ENCODE measurements at places on chromosomes 5 and 9.

- no peak for DNase-seq
Observed at GRCh38 chr9:123964761-123965160, 34.8 kb upstream of the DENND1A start.

GRCh38 chr5:1107167-1108022 lies 4.5 kb downstream of the SLC12A7 start:
- DNase-seq, result no peak

GRCh38 chr5:59768152-59769040 lies 125.1 kb downstream of the PDE4D start:
- no peak for DNase-seq

GRCh38 chr9:105921057-105921726 lies 226.9 kb downstream of the TMEM38B start:
- DNase-seq, result no peak

GRCh38 chr9:112170968-112171367 lies 4.1 kb downstream of the SUSD1 start:
- DNase-seq, result no peak

- DNase-seq, result no peak
Observed at GRCh38 chr9:108477529-108478006, 378.2 kb downstream of the ACTL7B start.

- no peak for DNase-seq
Observed at GRCh38 chr5:32390819-32391591, 53.5 kb downstream of the ZFR start.

- DNase-seq, result no peak
Observed at GRCh38 chr5:149418910-149419531, 39.9 kb upstream of the IL17B start.

GRCh38 chr5:44605926-44606325 lies 202.8 kb upstream of the MRPS30 start:
- DNase-seq, result no peak

GRCh38 chr9:81868145-81868544 lies 60.1 kb upstream of the SPATA31D4 start:
- no peak for DNase-seq

- no peak for DNase-seq
Observed at GRCh38 chr5:45772402-45772801, 76.2 kb upstream of the HCN1 start.

- no peak for DNase-seq
Observed at GRCh38 chr5:99005506-99005905, 76.7 kb upstream of the CHD1 start.

DNA sequence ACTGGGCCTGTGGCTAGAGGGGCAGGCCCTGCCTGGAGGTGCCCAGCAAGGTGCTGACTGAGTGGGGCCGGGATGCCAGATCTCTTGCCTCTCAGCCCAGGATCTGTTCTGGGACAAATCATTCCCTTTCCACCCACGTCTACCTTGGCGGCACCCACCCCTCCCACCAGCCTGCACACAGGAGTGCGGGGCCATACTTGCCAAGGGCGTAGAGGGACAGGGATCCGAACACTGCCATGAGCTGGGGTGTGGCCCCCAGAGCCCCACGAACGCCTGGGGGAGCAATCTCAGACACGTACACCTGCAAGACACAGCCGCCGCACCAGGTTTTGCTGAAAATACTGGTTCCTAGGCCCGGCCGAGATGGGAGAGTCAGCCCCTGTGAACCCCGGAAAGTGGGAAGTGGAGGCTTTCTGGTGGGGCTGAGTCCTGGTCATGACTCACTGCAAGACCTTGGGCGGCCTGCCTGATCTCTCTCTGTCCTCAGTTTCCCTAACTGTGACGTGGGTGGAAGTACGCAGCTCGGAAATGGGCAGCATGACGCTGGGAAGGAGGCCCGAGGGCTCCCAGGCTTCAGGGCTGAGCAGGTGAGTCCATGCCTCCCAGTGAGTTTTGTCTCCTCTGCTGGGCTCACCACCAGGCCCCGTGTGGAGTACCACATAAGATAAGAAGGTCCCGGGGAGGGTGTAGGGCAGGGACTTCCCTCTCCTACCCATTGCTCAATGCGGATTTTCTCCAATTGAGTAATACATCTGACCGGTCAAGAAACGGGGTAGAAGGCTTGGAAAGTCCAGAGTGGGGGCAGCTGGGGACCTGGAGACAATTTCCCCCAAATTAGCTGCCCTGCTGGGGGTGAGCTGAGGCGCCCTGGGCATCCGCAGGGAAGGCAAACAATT lies 2.6 kb downstream of the SLC2A6 start:
- DNase-seq, result no peak

DNA sequence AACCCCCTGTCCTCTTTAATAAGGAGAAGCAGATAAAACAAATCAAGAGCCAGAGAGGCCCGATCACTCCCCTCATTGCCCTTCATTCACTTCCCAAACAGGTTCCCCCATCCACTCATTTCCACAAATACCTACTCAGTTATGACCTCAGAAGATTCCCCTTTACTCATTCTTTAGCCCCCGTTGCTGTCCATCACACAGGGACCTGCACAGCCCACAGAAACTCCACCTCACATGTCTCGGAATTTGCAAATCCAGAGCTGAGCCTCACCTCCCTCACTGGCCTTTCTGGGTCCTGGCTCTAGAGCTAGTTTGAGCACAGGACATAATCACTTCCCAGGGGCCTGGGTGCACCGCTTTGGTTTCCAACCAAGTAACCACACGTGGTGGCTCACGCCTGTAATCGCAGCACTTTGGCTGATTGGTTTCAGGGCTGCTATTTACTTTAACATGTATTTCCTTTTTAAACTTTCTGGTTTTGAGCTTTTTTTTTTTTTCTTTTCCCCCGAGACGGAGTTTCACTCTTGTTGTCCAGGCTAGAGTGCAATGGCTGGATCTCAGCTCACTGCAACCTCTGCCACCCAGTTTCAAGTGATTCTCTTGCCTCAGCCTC lies 17.8 kb downstream of the ATP6V0E1 start:
- no peak for DNase-seq

- no peak for DNase-seq
Observed at GRCh38 chr5:144281784-144282183, 111.1 kb downstream of the KCTD16 start.

GRCh38 chr5:140855772-140856674 lies at the start of gene PCDHA10:
PCDHA10 (plus strand) TSS chr5:140855897; CDS start chr5:140856049, 152 bp downstream.
- no peak for DNase-seq

GRCh38 chr9:109560470-109561132 lies 62.5 kb upstream of the PTPN3 start:
- no peak for DNase-seq

DNA sequence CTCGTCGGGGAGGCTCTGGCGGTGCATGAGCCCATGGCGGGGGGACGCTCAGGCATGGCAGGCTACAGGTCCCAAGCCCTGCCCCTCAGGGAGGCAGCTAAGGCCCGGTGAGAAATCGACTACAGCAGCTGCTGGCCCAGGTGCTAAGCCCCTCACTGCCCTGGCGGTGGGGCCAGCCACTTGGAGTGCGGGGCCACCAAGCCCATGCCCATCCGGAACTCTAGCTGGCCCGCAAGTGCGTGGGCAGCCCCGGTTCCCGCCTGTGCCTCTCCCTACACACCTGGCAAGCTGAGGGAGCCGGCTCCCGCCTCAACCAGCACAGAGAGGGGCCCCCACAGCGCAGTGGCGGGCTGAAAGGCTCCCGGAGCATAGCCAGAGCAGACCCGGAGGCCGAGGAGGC lies 1896.9 kb upstream of the CDH6 start:
- no peak for DNase-seq

GRCh38 chr9:76707510-76707909 lies 56.7 kb upstream of the PCA3 start:
- DNase-seq, result no peak

DNA sequence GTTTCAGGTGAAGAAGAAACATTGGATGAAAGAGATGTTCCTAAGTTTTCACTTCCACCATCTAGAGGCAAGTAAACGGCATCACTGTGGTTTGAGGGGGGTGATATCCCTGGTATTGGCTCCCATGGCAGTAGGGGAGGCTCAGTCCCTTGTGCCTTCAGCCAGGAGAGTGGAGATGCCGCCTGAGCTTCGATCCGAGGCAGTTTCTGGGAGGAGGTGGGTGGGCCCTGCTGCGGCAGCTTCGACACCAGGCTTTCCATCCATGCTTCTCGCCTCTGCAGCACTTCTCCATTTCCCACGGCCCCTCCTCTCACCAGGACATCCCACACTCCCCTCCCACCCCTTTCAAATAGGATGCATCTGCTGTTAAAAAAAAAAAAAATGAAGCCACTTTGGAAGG lies 258.3 kb downstream of the GADD45G start:
- no peak for DNase-seq

- no peak for DNase-seq
Observed at GRCh38 chr5:171595801-171596231, 176.4 kb downstream of the FGF18 start.

DNA sequence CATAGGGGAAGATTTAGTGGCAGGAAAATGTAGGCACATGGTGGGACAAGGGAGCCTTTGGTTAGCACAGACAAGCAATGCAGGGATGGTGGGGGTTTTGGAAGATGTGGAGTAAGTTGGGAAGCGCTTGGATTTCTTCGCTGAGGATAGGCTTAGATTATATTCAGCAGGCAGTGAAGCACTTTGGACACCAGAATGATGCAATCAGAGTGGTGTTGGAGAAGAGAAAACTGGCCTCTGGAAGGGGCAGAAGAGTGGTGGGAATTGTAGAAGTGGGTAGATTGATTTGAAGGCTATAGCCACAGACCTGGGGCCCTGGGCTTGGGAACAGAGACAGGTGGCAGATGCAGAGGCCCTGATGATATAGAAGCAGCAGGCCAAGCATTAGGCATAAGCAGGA lies 28.3 kb downstream of the SLC25A48 start:
- no peak for DNase-seq

- peak; percentile 78 for DNase-seq
Observed at GRCh38 chr9:131656356-131657036, 83.4 kb downstream of the RAPGEF1 start.

DNA sequence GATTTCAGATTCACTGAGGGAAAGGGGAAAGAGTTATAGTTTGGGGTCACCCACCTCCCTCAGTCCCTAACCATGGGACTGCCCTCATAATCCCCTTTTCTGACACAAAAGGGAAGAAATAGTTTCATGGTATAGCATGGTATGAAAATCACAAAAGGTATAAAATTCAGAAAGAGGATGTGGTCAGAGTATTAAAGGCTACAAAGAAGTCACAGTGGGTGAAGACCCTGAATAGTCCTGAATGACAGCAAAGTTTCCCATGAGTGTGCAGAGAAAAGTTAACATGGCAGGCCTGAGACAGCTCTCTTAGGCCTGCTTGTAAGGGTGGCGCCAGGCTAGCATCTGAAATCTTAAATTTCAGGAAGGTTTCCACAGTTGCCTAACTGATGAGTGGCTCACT lies 290.6 kb upstream of the ZNF608 start:
- DNase-seq, result no peak

DNA sequence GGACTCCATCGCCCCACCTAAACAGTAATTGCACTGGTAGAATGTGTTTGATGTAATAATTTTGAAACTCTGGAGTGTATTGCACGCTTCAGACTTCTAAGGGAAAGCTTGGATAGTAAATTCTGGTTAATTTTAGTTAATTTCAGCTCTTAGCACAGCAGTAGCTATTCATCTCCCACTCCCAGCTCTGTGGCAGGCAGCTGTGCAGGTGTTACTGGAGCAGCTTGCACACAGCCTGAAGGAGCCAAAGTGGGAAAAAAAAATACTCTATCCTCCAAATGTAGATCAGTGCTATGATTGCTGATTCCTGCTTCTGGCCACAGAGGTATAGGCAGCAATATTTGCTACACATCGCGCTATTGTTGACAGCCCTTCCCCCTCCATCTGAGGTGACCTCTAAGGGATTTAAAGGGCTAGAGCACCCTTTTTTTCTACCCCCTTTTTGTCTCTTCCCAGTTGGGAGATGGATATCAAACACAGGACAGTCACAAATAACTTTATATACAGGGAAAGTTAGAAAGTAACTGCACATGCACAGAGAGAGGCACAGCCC lies 97.4 kb downstream of the KCTD16 start:
- DNase-seq, result no peak

GRCh38 chr5:28012538-28012937 lies 974.2 kb upstream of the CDH9 start:
- no peak for DNase-seq

- DNase-seq, result no peak
Observed at GRCh38 chr9:80995759-80996158, 693.6 kb downstream of the TLE1 start.

GRCh38 chr5:115798252-115798651 lies 18.2 kb downstream of the CDO1 start:
- no peak for DNase-seq

GRCh38 chr5:111762895-111763294 lies 5.9 kb upstream of the NREP start:
- no peak for DNase-seq

DNA sequence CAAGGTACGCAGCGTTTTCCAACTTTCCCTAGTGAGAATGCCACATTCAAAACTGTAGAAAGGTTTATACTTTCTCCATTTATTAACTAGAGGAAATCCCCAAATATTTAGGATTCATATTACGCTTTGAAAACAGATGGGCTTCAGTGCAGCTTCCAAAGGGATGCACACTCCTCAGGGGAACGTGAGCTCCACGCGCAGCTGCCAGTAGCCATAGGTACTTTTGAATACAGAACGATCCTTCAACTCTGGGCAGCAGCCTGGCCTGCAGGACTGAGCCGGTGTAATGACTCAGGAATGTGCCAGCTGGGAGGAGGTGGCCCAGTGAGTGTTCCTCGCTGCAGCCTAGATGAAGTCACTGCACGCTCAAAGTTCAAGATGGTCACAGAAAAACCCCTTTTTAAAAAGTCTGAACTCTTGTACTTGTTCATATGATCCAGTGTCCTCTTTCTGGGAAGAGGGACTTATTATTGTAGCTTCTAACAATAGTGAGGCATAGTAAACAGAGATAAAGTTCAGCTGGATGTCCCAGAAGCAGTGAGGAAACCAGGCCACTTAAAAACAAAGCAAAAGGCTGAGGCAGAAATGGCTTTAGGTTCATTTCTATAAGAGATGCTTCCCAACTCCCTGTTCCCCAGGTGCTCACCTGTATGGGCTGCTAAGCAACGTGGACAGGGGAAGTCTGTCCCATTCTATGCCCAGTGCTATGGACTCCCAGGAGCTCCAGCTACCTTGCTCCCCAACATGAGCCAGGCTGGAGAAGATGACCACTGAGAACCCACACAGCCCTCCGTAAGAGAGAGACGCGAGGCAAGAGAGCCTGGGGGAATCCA lies 130.0 kb downstream of the LHFPL2 start:
- no peak for DNase-seq

- DNase-seq, result no peak
Observed at GRCh38 chr9:69981686-69982445, 61.8 kb upstream of the MAMDC2 start.
